GM12891 (cell line): ENCODE measurements at places on chromosomes 2 and 18.

GRCh38 chr2:64650722-64651338 is 2.9 kb downstream of the SERTAD2 start:
- DNase-seq, result no peak

GRCh38 chr2:62348700-62349099 is 152.8 kb downstream of the B3GNT2 start:
- DNase-seq, result no peak

- DNase-seq, result no peak
Measured at GRCh38 chr18:8800445-8800844, 95.1 kb downstream of the MTCL1 start.

DNA sequence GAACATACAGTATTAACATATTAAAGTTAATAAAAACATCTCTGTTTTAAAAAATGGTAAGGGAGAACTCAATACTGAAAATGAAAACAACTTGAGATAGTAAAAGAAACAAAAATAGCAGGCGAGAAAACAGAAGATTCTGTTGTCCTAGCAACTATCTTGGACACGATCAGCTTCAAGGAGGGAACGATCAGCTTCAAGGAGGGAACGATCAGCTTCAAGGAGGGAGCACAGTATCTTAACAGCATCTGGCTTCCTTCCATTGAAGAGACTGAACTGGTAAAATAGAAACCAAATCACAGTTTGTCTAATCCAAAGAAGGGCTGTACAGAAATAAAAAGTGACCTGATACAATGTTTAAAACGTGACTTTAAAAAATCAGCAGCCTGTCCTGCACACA is 51.8 kb downstream of the NDUFA10 start:
- DNase-seq, result no peak

DNA sequence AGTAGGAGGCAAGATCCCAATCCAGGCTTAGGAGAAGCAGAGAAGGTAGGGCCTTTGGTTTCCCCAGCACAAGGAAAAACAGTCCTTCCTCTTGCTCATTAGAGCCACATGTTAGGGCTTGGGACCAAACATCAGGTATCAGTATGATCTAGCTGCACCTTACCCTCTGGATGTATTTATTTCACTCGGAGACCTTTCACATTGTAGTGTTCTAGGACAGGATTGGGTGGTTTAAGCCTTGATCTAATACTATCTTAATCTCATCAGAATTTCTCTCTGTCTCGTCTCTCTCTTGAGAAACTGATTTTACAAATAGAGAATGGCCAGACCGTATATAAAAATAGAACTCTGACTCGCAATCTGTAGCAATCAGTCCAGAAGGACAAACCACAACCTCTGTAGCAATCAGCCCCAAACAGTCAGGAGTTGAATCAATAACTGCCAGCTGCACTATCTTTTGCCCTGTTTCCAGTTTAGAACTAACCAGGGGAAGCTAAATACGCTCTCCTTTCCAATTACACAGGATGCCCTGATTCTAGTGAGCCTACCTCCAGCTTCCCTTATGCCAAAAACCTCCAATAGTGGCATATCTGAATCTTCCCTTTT is 207.1 kb downstream of the TDRD15 start:
- DNase-seq, result no peak
